Thyroid gland (tissue), 4 donors: ENCODE measurements at places on chromosomes 6 and 20. TPM values are rescaled to one million over a fixed set of nuclear protein-coding genes. Genes with fewer than 3 reads are reported as not detected.

Gene HSPA12B
- total RNA-seq: 8.4 TPM

Gene TRIM31
- total RNA-seq: not detected

Gene CRYBG1
- 10.6 TPM for total RNA-seq

Gene FAM217A
- total RNA-seq: not detected

Gene FAXC
- 1.4 TPM for total RNA-seq

- H3K27me3 ChIP-seq: no peaks in the 10 kb centered on the region
- no peak for DNase-seq
- H3K36me3 ChIP-seq: no peaks in the 10 kb centered on the region
- no peaks in the 10 kb centered on the region for H3K4me1 ChIP-seq
- no peak overlapping the region for H3K4me3 ChIP-seq
Observed at GRCh38 chr20:6104493-6105188, 18.2 kb downstream of the FERMT1 start.

DNA sequence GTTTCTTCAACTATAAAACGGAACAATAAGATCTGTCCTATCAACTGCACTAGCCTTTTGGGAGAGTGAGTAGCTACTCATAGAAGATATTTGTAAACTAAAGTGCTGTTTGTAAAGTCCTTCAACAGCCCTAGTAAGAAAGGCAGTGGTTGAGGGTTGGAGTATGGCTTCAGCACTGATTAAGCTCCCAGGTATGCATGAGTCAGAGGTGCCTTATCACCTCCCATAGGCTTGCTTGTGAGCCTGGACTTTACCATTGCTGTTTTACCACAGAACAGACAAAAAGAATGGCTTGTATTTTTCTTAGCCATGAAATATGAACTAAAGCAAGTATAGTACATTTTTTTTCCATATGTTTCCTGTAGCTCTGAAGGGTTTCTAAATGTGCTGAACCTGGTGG is 44.1 kb downstream of the SAMD3 start:
- no peaks in the 10 kb centered on the region for H3K27me3 ChIP-seq
- no peaks in the 10 kb centered on the region for H3K36me3 ChIP-seq
- H3K4me3 ChIP-seq: no peak overlapping the region
- no peaks in the 10 kb centered on the region for H3K4me1 ChIP-seq

DNA sequence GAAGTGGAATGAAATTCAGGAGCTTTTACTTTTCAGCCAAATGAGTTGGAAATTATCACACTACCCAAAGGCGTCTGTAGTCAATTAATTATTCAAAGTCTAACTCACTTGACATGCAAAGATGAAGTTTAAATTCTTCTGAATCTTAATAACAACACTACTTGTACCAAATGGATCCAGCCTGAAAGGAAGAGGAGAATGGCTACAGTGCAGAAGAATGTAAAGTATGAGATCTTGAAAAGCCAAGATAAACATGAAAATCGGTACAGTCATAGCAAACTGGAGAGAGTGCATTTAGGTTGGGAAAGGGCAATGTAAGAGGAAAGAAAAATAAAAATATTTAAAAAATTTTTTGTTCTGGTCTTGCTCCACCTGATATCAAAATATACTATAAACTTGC is 195.5 kb downstream of the SIM1 start:
- H3K4me3 ChIP-seq: no peak overlapping the region
- H3K4me1 ChIP-seq: no peaks in the 10 kb centered on the region
- no peak overlapping the region for H3K27ac ChIP-seq
- H3K36me3 ChIP-seq: no peaks in the 10 kb centered on the region
- H3K27me3 ChIP-seq: no peaks in the 10 kb centered on the region
- no peak for DNase-seq

DNA sequence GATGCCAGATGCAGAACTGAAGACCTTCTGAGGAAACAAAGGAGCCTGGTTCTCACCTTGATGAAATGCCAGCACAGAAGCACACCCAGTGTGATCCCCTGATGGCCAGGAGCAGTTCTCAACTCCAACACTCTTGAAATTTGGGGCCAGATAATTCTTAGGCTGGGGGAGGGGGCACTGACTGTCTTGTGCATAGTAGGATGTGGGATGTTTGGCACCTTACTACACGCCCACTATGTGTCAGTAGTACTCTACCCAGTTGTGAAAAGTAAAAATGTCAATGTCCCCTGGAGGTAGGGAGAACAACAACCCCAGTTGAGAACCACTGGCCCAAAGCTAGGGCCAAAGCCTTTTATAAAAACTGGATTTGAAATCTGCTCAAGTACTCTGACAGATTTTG is 398.3 kb upstream of the ARID1B start:
- peaks cover 8% of the 10 kb centered on the region for H3K4me1 ChIP-seq
- H3K27ac ChIP-seq: no peak overlapping the region
- no peaks in the 10 kb centered on the region for H3K27me3 ChIP-seq
- no peak for DNase-seq
- no peak overlapping the region for H3K4me3 ChIP-seq
